ENCODE measurements at places on chromosomes 13 and 19. TPM values are rescaled to one million over a fixed set of nuclear protein-coding genes. Genes with fewer than 3 reads are reported as not detected.

Gene PINLYP
- 6.0 TPM for total RNA-seq

Gene EXOC3L2
- not detected for total RNA-seq

- H3K4me1 ChIP-seq = peaks cover 3% of the 10 kb centered on the region
- no peaks in the 10 kb centered on the region for H3K27me3 ChIP-seq
These were observed 345.6 kb downstream of the SPRY2 start for GRCh38 chr13:79995334-79995733.

- H3K27me3 ChIP-seq = no peaks in the 10 kb centered on the region
- H3K36me3 ChIP-seq = peaks cover 9% of the 10 kb centered on the region
- peak overlapping the region; percentile 13 for H3K4me3 ChIP-seq
- peaks cover 27% of the 10 kb centered on the region for H3K4me1 ChIP-seq
- DNase-seq = no peak
These were observed 3.1 kb downstream of the XRCC1 start for GRCh38 chr19:43572171-43572588.

GRCh38 chr19:11349171-11349570 is 2.9 kb downstream of the CCDC159 start:
- no peak for DNase-seq
- peaks cover 27% of the 10 kb centered on the region for H3K4me1 ChIP-seq
- no peak overlapping the region for H3K4me3 ChIP-seq
- H3K27ac ChIP-seq = no peak overlapping the region

GRCh38 chr19:51163257-51163656 is 21.2 kb downstream of the SIGLEC7 start:
- H3K27me3 ChIP-seq = peaks cover 20% of the 10 kb centered on the region
- H3K27ac ChIP-seq = no peak overlapping the region
- no peak overlapping the region for H3K4me3 ChIP-seq
- H3K4me1 ChIP-seq = no peaks in the 10 kb centered on the region

DNA sequence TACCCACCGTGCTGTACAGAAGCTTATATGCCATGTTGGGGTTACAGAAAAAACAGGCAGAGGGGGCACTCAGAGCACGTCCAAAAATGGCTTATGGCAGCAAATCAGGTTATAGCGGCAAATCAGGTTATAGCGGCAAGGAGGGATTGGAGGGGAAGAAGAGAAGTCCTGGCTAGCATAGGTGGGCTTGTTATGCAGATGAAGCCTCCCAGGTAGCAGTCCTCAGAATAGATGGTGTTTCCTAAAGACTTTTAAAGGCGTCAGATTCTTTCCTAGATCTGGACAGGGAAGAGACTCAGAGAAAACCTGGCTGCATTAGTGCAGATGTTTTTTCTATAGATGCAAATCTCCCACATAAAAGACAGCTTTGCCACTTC is 19.8 kb upstream of the PLEKHF1 start:
- H3K36me3 ChIP-seq = no peaks in the 10 kb centered on the region
- H3K4me1 ChIP-seq = peaks cover 3% of the 10 kb centered on the region
- H3K4me3 ChIP-seq = no peak overlapping the region
- no peak for DNase-seq
- no peak overlapping the region for H3K27ac ChIP-seq

GRCh38 chr19:16382775-16383543 is 58.3 kb downstream of the KLF2 start:
- H3K4me1 ChIP-seq = no peaks in the 10 kb centered on the region
- no peaks in the 10 kb centered on the region for H3K27me3 ChIP-seq
- H3K4me3 ChIP-seq = no peak overlapping the region
- H3K36me3 ChIP-seq = no peaks in the 10 kb centered on the region
- no peak overlapping the region for H3K27ac ChIP-seq

GRCh38 chr19:54172471-54173358 is at the start of gene TMC4:
TSS of gene TMC4 (minus strand) at chr19:54173160. CDS start at chr19:54173117, 43 bp downstream.
- peaks cover 4% of the 10 kb centered on the region for H3K4me1 ChIP-seq
- no peak for DNase-seq
- H3K36me3 ChIP-seq = no peaks in the 10 kb centered on the region
- H3K27ac ChIP-seq = peak within 1 kb of the TSS; percentile 87
- no peaks in the 10 kb centered on the region for H3K27me3 ChIP-seq
- H3K4me3 ChIP-seq = peak within 1 kb of the TSS; percentile 88

All from type B pancreatic cell (in vitro differentiated cells).